ENCODE measurements at places on chromosomes 6 and 20. TPM values are rescaled to one million over a fixed set of nuclear protein-coding genes. Genes with fewer than 3 reads are reported as not detected.

ENPP4 gene
- total RNA-seq = 22.0 TPM

SLC22A16 gene
- total RNA-seq = 0.22 TPM

CBFA2T2 gene
- 26.0 TPM for total RNA-seq

TFAP2D gene
- not detected for total RNA-seq

DNA sequence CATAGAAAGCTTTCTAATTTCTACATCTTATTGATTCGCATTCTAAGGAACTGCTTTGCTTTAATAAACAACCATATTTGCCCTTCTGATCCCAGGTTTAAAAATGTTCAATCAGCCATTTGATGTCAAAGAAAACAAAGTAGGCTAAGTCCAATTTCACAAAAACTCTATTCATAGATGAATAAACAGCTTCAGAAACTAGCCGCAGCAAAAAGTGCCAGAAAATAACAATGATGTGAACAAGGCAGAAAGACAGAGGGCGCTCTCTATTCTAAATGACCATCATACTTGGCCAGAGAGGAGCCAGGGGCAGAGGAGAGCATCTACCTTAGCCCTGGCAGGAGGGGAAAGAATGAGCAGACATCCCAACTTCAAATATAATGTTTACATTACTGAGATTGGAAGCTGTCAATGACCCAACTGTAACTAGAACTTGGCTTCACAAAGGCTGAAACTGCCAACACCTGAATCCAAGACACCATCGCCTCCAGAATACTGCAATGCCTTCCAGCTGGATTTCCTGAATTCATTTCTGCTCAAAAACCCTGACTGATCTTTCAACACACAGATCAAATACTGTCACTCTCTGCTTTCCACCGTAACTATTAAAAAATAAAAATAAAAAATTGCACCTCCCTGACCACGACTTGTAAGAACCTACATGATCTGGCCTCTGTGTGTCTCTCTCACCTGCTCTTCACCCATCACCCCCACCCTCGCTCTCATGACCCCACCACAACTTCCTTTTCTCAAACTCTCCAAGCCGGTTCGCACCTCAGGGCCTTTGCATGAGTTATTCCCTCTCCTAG lies 9.5 kb downstream of the CNKSR3 start:
- no peak for DNase-seq

DNA sequence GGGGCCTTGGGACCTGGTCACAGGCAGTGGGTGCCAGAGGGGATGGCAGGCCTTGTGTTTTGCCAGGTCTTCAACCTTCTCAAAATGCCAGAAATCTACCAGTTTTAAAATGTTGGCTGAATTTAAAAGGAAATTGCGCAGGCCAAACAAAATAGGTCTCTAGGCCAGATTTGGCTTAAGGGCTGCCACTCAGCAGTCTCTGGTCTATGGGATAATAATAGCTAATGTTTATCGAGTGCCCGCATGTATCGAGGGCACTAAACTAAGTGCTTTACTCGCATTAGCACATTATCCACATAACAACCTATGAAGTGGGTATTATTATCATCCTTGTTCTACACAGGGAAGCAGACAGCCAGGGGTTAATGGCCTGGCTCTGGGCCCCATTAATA lies 11.0 kb downstream of the E2F3 start:
- DNase-seq = no peak

DNA sequence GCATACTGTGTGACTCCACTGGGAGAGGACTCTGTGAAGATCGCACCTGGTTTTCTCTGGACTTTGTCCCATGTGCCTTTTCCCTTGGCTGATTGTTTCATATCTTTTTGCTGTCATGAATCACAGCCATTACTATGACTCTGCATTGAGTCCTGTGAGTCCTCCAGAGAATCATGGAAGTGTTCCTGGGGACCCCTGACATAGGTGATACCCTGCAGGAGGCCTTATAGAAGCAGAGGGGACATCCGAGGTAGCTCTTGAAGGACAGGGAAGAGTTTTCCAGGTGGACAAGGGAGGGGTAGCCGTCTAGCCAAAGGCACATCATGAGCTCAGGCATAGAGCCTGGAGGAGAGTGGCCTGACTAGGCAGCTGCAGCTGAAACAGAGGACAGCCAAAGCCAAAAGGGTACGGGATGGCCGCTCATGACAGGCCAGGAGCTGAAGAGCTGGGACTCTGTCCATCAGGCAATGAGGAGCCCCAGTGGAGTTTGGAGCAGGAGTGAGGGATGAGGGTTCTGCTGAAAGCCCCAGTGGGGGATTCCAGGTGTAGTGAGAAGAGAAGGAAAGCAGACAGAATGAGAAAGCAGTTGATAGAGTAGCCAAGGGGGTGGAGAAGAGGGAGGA lies 86.6 kb upstream of the TOX2 start:
- DNase-seq = no peak

GRCh38 chr6:13544454-13545186 lies 29.8 kb upstream of the SIRT5 start:
- no peak for DNase-seq

DNA sequence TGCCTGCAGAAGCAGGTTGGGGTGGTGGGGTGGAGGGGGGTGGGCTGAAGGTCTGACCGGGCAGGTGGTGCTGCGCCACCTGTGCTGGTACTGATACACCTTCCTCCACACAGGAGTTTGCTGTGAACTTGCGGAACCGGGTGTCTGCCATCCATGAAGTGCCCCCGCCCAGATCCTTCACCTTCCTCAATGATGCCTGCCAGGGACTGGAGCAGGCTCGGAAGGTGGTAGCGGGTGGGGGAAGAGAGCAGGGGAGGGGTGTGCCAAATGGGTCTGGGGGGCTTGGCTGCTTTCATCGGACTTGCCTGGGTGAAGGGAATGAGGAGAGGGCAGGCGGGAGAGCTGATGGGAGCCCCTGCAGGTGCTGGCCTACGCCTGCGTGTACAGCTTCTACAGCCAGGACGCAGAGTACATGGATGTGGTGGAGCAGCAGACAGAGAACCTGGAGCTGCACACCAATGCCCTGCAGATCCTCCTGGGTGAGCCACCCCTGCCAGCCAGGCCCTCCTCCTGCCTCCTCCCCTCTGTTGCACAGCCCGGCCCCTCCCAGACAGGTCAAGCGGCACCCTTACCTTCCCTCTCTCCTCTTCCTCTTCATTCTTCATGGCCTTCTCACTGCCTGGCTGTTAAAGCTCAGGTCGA lies 6.7 kb downstream of the DNPH1 start:
- no peak for DNase-seq

- no peak for DNase-seq
These were observed 101.5 kb downstream of the UNC5CL start for GRCh38 chr6:40937491-40937890.

GRCh38 chr20:39880890-39881289 lies 808.1 kb downstream of the MAFB start:
- no peak for DNase-seq

GRCh38 chr6:11542863-11543262 lies 5.3 kb downstream of the TMEM170B start:
- no peak for DNase-seq

GRCh38 chr20:9476637-9477036 lies 37.8 kb upstream of the LAMP5 start:
- DNase-seq = no peak

All from sciatic nerve (tissue), 2 donors.